Stimulated activated CD4-positive, alpha-beta T cell treated with anti-CD3 and anti-CD28 coated beads, TNF-alpha, amount 100 ng/mL, for 48 hours (primary cell): ENCODE measurements at places on chromosomes 3 and 15.

GRCh38 chr3:85180-85579 lies 111.4 kb upstream of the CHL1 start:
- no peak for DNase-seq

GRCh38 chr3:32500880-32501782 lies 1.5 kb downstream of the CMTM6 start:
- no peak for DNase-seq

DNA sequence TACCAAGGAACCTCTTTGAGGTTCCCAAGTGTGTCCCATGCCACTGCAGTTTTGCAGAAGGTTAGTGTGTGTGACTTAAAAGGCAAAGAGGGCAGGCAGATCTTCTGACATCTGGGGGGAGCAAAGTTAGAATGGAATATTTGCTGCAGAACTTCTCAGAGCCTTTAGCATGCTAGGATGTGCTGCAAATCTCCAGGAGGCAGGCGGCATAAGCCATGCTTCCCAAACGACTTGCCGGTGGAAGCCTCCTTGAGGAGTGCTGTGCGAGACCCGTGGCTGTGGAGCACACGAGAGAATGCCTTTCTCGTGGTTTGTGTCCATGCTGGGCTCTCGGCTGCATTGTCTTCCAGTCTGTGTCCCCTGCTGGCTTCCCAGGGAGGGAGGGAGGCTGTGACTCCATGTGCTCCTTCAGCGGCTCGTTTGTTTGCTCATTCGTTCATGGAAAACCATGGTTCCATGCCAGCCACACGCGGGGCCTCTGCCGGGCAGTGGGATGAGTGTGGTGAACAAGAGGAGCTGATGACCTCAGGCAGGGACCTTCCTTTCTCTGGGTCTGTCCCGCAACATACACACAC lies 13.8 kb downstream of the HDAC11 start:
- no peak for DNase-seq

- DNase-seq: no peak
Observed at GRCh38 chr3:191366675-191367074, 36.3 kb upstream of the UTS2B start.

DNA sequence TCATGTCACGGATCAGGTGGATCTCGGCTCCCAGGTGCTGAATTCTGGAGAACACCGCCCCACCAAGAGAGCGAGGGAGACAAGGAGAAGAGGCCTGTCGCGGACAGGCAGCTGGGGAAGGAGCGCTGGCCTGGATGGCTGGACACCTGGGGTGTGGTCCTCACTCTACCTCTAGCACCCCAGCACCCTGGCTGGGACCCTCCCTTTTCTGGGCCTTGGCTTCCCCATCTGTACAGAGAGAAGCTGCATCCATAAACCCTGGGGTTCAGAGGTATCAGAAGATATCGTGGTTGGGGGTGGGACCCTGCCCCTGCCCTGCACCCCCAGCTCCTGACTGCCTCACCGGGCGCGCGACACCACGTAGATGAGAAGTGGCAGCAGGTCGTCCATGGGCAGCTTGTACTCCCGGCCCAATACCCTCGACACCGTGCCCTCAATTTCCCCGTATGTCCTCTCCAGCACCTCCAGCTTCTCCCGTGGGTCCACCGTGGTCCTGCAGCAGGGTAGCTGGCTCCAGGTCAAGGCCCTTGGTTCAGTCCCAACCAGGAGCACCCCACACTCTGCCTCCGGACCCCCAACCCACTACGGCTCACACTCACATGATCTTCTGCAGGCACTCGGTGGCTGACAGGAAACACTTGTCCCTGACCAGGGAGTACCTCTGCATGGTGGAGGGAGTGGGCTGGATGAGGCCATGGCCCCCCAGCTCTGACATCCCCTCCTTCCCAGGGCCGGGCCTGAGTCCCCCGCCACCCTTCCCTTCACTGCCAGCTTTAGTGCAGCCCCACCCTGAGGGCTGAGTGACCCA lies 21.7 kb downstream of the ALS2CL start:
- no peak for DNase-seq

GRCh38 chr15:89366656-89367393 lies 32.2 kb upstream of the POLG start:
- no peak for DNase-seq

DNA sequence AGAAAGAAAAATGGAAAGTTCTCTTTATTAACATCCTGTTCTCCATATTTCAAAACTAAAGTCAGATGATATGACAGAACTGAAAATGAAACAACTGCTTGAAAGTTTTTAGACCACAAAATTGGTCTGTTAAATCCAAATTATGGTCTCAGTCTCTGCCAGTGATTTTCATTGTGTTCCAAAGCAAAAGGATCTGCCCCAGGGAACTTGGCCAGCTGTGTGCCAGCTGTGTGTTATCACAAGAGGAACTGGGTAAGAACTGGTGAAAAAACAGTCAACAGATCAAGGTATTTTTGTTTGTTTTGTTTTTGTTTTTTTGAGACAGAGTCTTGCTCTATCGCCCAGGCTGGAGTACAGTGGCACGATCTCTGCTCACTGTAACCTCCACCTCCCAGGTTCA lies 323.3 kb downstream of the CTNNB1 start:
- DNase-seq: no peak

DNA sequence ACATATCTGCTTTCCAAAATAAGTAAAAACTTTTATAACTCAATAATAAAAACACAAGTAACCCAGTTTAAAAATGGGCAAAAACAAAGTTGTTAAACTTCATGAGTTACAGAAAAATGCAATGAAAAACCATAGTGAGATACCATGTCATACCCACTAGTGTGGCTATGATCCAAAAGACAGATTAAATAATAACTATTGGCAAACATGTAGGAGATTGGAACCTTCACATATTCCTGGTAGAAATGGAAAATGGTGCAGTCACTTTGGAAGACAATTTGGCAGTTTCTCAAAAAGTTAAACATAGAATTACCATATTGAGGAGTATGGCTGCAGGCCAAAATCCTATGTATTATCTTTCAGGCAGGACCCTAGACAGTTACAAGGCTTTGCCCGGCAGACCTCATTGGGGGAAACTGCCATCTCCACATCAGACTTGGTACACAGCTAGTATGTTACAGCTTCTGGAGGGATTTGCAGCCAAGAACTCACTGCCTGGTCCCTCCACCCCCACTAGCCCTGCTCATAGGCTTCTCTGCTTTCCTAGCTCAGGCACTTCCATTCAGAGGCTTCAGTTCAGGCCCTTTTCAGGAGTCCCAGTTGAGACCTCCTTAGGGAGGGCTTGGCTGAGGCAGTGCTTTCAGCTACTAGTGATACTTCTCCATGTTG lies 147.8 kb downstream of the NEK10 start:
- DNase-seq: no peak

DNA sequence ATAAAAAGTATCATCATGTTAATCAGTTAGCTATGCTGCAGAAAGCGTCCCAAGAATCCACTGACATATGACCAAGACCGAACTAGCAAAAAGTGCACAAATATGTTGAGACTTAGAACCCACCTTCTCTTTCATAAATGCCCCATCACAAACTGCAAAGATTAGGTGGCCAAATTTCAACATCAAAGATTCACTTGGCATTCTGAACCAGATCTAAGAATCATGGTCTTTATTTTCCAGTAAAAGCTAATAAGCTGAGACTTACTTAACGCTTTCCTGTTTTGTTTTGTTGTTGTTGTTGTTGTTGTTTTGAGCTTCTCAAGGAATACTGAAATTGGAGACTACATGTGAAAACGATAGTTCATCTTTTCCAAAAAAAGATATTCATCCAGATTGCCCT lies 62.4 kb downstream of the ZBTB20 start:
- DNase-seq: no peak

DNA sequence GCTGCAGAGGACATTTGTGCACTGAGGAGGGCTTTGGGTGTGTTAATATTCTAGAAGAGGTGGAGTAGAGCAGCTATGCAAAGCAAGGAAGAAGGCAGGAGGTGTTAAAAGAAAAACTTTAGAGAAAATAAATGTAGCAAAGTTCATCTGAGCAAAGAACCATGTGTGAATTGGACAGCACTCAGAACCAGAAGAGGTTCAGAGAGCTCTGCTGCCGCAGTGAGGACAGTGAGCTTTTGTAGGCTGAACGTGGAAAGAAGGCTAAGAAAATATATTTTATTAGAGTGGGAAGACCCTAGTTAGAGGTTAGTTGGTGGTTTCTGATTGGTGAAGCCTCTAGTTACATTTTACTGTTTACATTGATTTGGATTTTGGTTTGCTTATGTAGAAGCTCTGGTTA lies 50.7 kb downstream of the ST6GAL1 start:
- no peak for DNase-seq

DNA sequence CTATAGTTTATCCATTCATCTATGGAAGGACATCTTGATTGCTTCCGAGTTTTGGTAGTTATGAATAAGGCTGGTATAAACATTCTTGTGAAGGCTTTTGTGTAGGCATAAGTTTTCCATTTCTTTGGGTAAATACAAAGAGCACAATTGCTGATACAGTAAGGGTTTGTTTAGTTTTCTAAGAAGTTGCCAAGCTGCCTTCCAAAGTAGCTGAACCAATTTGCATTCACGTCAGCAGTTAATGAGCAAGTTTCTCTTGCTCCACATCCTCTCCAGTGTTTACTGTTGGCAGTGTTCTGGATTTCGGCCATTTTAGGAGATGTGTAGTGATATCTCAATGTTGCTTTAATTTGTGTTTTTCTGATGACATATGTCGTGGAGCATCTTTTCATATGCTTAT lies 34.2 kb downstream of the GABRA5 start:
- DNase-seq: no peak

DNA sequence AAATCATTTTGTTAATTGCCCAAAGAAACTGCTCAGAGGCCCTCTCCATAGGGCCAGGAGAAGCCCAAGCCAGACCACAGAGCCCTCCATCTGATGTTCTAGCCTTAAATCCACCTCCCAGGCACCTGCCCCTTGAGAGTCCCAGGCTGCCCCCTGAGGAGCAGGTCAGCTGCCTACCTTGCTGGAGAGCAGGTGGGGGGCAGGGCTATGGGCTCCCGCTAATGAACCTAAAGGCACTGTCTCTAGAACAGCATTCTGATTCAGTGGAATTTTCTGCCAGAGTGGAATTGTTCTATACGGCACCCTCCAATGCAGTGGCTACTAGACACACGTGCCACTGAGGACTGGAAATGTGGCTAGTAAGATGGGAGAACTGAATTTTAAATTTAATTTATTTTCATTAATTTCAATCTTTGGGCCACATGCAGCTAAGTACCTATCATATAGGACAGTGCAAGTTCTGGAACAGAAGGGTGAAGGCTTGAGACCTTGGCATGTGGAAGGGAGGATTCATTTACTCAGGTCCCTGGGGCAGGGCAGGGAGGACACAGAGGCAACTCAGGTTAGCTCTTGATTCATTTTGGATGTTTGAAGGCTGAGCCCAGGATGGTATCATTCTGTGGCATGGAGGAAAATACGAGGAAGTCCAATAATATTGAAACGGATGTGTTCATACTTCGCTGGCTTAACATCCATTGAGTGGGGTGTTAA lies 11.4 kb downstream of the AMOTL2 start:
- no peak for DNase-seq

- no peak for DNase-seq
Observed at GRCh38 chr3:43400781-43401730, 114.7 kb downstream of the SNRK start.

- DNase-seq: no peak
Observed at GRCh38 chr3:143360244-143360643, 240.7 kb downstream of the CHST2 start.

GRCh38 chr3:31357451-31357850 lies 175.3 kb upstream of the STT3B start:
- DNase-seq: no peak

DNA sequence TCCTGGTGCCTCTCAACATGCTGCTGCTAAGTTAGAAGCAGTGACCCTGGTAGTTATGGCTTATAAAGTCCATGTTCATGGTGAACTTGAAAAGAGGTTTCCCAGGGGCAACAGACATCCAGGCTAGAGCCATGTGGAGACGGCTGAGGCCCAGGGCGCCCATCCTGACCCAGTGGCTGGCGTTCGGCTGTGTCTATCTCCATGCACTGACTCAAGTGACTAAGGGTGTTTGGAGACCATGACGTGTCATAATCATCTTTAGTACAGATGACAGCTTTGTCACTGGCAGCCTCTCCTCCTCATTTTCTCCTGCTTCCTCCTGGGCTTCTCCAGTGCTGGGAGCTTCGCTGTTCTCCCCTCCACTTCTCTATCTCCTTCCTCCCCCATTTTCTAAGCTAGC lies 287.4 kb upstream of the LYSMD4 start:
- DNase-seq: no peak

- DNase-seq: no peak
Observed at GRCh38 chr3:72255791-72256559, 471.0 kb upstream of the PROK2 start.

DNA sequence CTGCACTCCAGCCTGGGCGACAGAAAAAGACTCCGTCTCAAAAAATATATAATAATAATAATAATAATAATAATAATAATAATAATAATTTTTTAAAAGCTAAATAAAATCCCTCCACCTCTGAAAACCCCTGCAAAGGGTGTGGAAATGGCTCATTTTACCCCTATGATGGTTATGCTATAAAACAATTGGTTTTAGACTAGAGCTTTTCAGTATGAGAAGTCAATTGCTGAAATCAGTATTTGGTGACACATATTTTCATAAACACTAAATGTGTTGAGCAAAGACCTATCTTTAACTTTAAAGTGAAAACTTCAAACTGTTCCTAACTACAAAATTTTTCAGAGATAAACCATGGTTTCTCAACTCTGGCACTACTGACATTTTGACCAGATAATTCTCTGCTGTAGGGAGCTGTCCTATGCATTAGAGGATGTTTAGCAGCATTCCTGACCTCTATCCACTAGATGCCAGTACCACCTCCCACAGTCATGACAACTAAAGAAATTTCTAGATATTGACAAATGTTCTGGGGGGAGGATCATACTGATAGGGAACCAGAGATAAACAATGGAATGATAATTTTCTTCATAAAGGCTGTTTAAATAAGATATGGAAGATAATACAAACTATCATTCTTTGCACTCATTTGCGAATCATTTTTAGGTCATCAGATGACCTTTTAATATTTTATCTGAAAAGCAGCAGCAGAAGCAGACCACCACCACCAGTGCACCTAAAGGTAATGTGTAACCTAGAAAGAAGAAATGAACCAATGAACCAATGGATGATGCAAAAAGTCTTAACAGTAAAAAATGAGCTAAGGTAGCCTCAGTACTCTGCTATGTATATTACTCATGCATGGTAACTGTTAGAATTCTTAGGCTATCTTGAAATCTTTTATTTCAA lies 13.8 kb downstream of the PTPN9 start:
- DNase-seq: no peak

- no peak for DNase-seq
Observed at GRCh38 chr15:39025321-39025720, 460.7 kb upstream of the RASGRP1 start.

GRCh38 chr15:25830844-25831451 lies 32.2 kb downstream of the ATP10A start:
- DNase-seq: no peak

DNA sequence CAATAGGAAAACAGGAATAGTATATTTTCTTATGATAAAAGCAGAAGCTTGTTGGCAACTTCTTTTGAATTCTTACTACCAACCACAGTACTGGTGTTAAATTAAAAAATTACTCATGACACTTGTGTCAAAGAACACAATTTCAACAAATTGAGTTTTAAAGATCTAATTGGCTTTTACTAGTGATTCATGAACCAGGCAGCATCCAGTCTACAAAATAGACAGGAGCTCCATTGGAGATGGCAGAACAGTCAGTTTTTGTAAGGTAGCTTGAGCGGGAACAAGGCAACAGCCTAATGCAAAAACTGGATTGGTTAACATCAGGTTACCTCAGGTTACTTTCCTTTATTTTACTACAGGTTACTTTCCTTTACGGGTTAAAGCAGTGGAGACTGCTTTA lies 181.3 kb upstream of the THBS1 start:
- DNase-seq: no peak
